Stimulated activated CD8-positive, alpha-beta memory T cell treated with anti-CD3 and anti-CD28 coated beads, Interleukin-15, amount 100 ng/mL, for 48 hours (primary cell): ENCODE measurements at places on chromosomes 2 and 18.

- DNase-seq, result no peak
Observed at GRCh38 chr2:134558208-134558830, 160.5 kb downstream of the TMEM163 start.

DNA sequence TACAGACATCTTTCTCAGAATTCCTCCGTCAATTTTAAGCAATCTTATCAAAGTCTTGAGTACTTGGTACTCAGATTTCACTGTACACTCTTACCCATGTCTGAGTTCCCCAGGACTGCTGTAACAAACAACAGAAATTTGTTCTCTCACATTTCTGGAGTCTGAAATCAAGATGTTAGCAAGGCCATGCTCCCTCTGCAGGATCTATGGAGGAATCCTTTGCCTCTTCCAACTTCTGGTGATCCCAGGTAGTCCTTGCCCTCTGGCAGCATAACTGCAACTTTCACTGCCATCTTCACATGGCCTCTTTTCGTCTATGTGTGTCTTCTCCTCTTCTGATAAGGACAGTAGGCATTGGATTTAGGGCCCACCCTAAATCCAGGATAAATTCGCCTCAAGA, 17.1 kb upstream of the CACNB4 start:
- no peak for DNase-seq

DNA sequence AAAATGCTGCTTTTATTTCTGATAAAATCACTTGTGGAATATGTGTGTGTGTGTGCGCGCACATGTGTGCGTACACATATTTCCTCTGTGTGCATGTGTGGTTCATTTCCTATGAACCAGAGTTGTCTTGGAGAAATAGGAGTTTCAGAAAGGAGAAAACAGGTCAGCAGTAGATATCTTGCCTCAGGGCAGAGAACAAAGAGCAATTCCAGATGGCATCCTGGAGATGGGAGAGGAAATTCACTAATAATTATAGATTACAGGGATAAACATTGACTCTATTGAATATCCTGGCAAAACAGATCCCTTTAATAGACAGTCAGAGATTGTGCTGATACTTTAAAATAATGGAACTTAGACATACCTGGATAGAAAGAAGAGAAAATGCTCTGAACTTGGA, 298.0 kb downstream of the TRIB2 start:
- no peak for DNase-seq

- DNase-seq, result no peak
Observed at GRCh38 chr2:36549165-36549574, 48.8 kb downstream of the FEZ2 start.

DNA sequence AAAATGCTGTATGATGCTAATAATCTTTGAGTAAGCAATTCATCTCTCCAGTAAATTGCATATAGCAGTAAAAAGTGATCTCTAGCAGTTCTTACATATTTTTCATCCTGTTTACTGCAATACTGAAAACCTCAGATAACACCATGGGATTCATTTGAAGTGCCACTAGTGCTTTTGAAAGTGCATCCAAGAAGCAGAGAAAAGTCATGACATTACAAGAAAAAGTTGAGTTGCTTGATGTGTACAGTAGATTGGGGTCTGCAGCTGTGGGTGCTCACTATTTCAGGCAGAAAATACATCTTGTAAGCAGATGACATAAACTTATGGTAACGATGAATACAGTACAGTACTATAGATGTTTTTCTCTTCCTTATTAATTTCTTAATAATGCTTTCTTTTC, 1984.9 kb upstream of the LRRTM1 start:
- DNase-seq, result no peak

GRCh38 chr2:160952464-160953254, 207.6 kb upstream of the TANK start:
- DNase-seq, result no peak

DNA sequence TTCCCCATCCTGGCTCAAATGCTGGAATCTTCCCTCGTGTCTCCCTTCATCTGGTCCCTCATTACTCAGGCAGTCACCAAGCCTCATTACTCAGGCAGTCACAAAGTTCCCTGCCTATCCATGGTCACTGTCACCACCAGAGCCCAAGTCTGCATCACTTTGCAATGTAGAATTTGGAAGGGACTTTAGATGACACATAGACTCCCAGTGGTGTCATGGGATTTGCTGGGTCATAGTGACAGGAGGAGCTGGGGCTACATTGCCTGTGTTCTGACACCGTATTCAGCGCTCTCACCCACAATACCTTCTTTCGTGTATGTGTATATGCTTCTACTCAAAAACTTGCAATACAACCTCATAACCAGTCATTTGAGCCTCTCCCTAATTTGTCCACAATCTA, 2.1 kb upstream of the EMILIN1 start:
- no peak for DNase-seq

DNA sequence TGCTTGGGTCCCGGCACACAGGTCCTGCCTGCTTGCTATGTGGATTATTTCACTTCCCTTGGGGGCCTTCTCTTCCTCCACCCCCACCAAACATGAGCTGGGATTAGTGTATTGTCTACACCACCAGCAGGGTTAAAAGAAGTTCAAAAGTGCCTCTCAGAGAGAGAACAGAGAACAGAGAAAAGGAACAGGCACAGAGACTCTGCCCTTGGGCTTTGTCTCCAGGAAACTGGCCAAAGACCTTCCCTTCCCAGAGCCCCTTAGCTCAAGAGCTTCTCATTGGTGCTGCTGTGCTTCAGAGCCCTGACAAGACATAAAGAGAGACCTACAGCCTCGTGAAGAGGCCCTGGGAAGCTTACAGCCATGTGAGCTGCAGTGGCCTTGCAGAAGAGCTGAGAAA, 7.1 kb upstream of the FIGLA start:
- DNase-seq, result no peak

DNA sequence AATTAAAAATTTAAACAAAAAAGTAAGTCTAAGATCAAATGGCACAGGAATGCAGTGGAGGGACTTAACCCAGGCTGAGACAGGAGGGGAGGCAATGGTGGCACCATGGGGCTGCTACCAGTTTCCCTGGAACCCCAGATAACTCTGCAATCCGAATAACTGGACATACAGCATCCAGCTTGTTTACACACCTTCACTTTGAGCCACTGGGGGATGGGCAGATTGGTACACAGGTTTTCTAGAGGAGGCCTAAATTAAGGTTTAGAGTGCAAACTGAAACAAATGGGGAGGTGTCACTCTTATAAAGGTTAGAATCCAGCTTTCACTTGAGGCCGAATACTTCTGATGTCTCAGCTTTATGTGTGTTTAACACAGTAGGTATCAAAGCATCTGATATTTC, 189.3 kb upstream of the FN1 start:
- no peak for DNase-seq

DNA sequence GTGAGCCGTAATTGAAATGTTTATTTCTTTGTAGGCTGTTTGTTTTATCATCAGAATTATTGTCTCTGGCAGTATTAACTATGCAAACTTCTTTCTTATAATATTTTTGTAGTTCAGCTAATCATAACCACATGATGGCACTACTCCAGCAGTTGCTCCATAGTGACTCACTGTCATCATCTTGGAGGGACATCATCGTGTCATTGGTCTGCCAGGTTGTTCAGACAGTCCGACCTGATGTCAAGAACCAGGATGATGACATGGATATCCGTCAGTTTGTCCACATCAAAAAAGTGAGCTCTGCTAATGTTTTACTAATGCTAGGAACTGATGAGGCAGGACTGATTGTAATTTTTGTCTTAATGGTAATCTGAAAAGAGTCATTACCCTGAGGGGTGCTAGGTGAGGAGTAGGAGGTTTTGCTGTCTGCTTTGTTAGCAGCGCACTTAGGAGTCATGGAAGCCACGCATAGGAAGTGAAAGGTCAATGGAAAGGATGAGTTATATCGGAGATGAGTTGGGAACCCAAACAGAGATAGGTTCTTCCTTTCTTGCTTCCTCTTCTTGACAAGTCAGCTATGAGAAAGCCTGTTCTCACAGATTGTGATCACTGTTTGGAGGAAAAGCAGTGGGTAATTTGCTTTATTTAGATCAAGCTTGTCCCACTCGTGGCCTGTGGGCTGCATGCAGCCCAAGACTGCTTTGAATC, 49.2 kb downstream of the PIKFYVE start:
- no peak for DNase-seq

GRCh38 chr2:68083346-68083745, 20.5 kb upstream of the C1D start:
- no peak for DNase-seq
